ENCODE measurements at places on chromosomes 5 and 9.

DNA sequence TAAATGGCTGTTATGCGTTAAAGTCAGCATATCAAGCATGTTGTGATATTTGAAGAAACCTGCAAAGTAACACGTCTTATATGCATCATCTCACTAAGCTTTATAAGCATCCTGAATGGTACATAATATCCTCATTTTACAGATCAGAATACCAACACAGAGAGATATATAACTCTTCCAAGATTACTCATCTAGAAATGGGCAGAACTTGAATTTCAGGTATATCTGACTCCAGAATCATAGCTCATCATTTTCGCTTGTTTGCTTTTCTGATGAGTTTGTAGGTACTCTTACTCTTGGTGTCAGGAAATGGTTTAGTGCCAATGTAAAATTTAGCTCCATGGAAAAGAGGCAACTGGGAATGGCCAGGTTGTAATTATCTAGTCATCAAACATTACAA is 232.3 kb upstream of the ANKH start:
- DNase-seq = no peak

DNA sequence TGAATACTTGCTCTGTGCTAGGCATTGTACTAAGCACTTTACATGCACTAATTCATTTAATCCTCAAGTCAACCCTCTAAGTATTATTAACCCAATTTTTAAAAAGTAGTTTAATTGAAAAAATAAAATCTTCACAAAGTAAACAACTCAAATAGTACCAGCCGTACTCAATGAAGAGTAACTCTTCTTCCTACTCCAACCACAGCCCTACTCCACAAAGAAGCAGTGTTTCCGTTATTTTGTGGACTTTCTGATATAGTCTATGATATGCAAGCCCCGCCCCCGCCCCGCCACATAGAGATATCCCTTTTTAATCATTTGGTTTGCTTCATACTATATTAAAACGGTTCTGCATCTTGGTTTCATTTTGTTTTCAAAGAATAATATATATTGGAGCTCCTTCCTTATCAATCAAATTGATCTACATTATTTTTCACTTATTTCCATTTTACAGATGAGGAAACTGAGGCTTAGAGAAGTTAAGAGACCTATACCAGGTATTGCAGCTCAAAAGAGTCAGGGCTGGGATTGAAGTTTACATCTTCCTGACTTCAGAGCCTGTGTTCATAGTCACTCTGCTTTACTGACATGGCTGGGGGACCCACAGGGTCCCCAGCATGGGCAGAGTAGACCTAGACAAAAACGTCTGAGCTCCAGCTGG is 78.6 kb downstream of the PCDH1 start:
- no peak for DNase-seq

GRCh38 chr9:124562328-124562727 is 55.1 kb upstream of the NR5A1 start:
- no peak for DNase-seq

DNA sequence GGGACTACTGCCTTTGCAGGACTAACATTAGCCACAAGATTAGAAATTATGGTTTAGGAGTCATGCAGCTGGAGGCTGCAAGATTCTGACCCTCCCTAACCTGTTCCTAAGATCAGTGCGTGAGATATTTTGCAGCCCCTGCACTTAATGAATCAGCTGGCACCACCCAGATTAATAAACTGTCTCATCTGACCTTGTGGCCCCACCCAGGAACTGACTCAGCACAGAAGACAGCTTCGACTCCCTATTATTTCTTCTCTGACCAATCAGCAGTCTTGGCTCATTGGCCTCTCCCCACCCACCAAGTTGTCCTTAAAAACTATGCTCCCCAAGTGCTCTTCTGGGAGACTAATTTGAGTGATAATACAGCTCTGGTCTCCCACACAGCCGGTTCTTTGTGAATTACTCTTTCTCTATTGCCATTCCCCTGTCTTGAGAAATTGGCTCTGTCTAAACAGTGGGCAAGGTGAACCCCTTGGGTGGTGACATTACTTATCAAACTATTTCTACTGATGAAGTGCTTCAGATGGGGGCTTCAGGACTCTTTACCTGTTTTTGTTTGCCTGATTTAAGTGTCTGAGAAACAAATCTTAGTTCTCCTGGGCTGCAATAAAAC is 17.0 kb downstream of the CTSL start:
- DNase-seq = no peak

GRCh38 chr9:83425240-83425639 is 113.0 kb downstream of the FRMD3 start:
- no peak for DNase-seq

Measured in stimulated activated CD4-positive, alpha-beta T cell treated with anti-CD3 and anti-CD28 coated beads, TNF-alpha, amount 100 ng/mL, for 48 hours (primary cell).